ENCODE measurements at places on chromosomes 6 and 20. TPM values are rescaled to one million over a fixed set of nuclear protein-coding genes. Genes with fewer than 3 reads are reported as not detected.

DNA sequence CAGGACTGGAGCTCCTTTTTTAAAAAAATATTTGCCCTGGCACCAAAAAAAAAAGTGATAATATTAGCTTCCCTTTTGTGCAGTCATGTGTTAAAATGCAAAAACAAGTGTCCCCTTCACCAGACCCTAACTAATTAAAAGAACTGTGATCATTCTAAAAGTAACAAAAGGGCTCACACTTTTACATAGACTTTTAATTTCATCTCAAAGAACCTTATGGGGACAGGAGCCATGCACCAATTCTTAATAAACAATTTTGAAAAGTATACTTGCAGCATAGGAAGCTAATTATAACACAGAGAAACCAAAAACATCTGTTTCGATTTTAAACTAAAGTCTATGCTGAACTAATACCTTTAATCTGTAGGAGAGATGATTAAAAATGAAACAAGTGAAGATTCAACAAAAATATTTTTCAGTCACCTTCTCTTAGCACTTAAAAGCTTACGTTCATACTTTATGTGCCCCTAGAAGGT is 17.3 kb downstream of the STX7 start:
- H3K27me3 ChIP-seq: no peaks in the 10 kb centered on the region
- H3K4me1 ChIP-seq: peaks cover 14% of the 10 kb centered on the region
- no peak overlapping the region for H3K4me3 ChIP-seq
- H3K36me3 ChIP-seq: no peaks in the 10 kb centered on the region

DNA sequence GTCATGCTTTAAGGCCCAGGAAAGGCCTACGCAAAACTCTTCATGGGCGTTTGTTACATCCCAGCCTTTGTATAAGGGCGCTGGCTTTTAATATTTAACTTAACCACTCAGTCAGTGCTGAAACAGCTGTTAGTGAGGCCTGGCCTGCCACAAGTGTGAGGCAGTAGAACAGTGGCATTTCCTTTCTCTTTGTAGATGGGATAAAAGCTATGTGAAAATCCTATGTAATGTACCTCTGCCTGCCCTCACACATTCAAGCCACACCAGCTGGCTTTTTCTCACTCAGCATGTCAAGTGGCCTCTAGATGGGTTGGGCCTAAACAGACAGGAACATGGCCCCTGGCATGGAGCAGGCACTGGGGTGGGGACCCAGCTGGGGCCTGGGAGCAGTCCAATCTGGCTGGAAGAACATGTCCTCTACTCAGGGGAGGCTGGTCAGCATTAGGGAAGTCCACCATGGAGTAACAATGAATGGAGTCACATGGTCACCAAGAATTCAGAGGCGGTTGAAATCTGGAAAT is 20.7 kb downstream of the CGA start:
- H3K4me1 ChIP-seq: no peaks in the 10 kb centered on the region
- H3K27me3 ChIP-seq: no peaks in the 10 kb centered on the region
- no peak for DNase-seq
- H3K36me3 ChIP-seq: no peaks in the 10 kb centered on the region
- H3K4me3 ChIP-seq: no peak overlapping the region

DNA sequence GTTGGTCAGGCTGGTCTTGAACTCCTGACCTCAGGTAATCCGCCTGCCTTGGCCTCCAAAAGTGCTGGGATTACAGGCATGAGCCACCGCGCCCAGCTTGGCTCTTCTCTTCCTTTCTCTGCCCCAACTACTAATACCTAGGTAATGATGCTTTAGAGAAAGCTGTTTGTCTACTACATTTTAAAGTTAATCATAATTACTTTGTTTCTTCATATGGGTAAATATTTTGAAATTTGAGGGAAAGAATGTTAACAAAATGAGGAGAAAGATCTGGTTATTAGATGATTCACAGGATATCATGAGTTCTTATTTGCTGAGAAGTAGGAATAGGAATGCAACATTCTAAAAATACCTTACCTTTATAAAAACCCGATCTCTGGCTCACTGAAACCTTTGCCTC is 18.4 kb upstream of the PTPRK start:
- H3K36me3 ChIP-seq: no peaks in the 10 kb centered on the region
- H3K4me3 ChIP-seq: no peak overlapping the region
- no peaks in the 10 kb centered on the region for H3K27me3 ChIP-seq
- H3K27ac ChIP-seq: no peak overlapping the region
- no peak for DNase-seq

The ATP6V1G2 gene
- 2.8 TPM for total RNA-seq

DNA sequence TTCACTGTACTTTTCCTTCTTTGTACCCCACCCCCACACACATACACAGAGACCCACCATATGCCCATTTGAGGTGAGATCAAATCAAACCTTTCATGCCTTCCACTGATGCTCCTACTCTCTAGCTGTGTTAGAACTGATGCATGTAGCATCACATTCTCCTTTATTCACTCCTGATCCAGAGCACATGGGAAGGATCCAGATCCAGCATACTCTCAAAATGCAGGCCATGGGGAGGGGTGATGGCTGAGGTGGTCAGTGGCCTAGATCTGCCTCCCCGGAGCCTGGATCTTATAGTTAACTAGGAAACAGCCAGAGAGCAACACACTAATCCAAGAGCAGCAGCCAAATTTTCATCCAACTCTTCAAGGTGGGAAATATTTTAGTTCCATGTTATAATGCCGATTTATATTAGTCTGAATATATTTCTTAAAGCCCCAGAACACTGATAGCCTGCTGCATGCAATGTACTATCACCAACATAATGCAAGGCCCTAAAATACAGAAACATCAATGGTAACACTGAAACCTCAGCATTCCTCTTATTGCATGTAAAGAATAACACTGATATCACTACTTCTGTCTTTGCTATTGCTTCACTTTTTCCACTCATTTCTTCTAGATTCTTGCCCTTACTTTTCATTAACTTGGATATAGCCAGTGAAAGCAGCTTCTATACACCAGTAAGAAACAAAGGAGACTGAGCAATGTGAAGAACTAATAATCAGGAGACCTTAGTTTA is 126.8 kb upstream of the BEND6 start:
- no peak overlapping the region for H3K27ac ChIP-seq
- DNase-seq: no peak
- peaks cover 21% of the 10 kb centered on the region for H3K4me1 ChIP-seq
- no peaks in the 10 kb centered on the region for H3K27me3 ChIP-seq
- H3K36me3 ChIP-seq: no peaks in the 10 kb centered on the region
- H3K4me3 ChIP-seq: no peak overlapping the region

DNA sequence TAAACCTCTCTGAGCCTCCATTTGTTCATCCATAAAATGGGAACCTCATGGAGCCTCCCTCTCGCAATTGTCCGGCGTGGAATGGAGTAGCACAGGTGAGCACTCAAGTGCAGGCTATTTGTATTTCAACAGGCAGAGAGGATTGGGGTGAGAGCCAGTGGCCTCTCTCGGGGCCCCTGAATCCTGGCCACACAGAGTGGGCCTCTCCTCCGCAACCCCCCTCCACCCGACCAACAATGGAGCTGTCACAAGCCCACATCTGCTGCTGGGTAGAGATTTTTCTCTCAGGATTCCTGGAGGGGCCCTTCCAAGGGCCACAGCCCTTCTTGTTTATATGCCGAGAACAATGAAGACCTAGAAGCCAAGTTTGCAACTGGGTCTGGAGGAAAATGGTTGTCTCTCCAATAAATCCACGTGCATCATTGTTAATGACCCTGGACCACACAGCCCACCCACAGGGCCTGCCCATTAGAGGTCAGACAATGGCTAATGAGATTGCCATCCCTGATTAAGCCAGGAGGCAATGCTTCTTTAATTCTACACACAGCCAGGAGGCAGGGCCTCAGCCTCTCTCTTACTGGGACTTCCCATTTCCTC is 233.0 kb downstream of the ANKRD60 start:
- DNase-seq: peak; percentile 35
- H3K4me3 ChIP-seq: no peak overlapping the region
- H3K4me1 ChIP-seq: peaks cover 23% of the 10 kb centered on the region
- no peaks in the 10 kb centered on the region for H3K36me3 ChIP-seq
- no peaks in the 10 kb centered on the region for H3K27me3 ChIP-seq

DNA sequence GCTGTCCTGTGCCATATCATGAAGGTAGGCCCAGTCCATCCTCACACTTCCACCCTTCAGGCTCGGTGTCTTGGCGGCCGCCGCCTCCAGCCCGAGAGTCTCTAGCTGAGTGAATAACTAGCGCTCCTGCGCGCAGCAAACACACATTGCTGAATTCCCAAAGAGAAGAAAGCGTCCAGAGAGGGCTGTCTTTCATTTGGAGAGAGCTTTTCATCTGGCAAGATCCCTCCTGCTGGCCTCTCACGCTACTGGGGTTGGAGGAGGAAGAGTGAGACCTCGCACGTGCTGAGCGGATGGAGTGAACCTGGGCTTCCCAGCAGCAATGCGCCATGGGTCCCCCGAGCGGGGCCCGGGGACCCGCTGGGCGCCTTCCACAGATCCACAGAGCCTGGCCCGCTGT is 73.2 kb downstream of the NCR2 start:
- H3K4me3 ChIP-seq: no peak overlapping the region
- H3K27me3 ChIP-seq: no peaks in the 10 kb centered on the region
- no peaks in the 10 kb centered on the region for H3K4me1 ChIP-seq
- H3K27ac ChIP-seq: no peak overlapping the region
- H3K36me3 ChIP-seq: no peaks in the 10 kb centered on the region
- no peak for DNase-seq

DNA sequence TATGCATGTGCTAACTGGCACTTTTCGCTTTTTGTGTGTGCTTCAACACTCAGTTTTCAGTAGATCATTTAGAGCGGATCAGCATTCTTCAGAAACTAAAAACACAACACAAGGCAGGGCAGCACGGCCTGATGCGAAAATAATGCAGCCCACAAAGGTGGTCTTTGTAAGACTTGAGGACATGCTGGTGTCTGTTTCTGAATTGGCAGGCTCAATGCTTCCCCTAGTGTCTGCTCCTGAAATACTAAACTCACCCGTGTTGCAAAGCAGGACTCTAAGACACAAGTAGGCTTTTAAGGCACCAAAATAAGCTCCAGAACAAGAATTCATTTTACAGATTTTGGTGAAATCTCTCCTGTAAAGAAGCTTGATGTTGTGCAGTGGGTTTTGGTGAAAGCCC is 676.5 kb downstream of the TENT5A start:
- H3K27me3 ChIP-seq: no peaks in the 10 kb centered on the region
- no peak for DNase-seq
- H3K36me3 ChIP-seq: no peaks in the 10 kb centered on the region
- no peak overlapping the region for H3K27ac ChIP-seq
- H3K4me1 ChIP-seq: no peaks in the 10 kb centered on the region

- peaks cover 22% of the 10 kb centered on the region for H3K27me3 ChIP-seq
- no peaks in the 10 kb centered on the region for H3K4me1 ChIP-seq
- H3K36me3 ChIP-seq: no peaks in the 10 kb centered on the region
- no peak overlapping the region for H3K27ac ChIP-seq
- peak overlapping the region; percentile 41 for H3K4me3 ChIP-seq
Measured at GRCh38 chr20:26209171-26209941, 512.7 kb upstream of the ZNF337 start.

GRCh38 chr6:89386917-89387491 is 25.1 kb downstream of the RRAGD start:
- DNase-seq: no peak
- no peak overlapping the region for H3K27ac ChIP-seq
- H3K4me1 ChIP-seq: peaks cover 10% of the 10 kb centered on the region
- no peaks in the 10 kb centered on the region for H3K36me3 ChIP-seq
- no peaks in the 10 kb centered on the region for H3K27me3 ChIP-seq

All from sigmoid colon (tissue), 7 donors.